Heart right ventricle (tissue), 16 donors: ENCODE measurements at places on chromosomes 16 and 17.

DNA sequence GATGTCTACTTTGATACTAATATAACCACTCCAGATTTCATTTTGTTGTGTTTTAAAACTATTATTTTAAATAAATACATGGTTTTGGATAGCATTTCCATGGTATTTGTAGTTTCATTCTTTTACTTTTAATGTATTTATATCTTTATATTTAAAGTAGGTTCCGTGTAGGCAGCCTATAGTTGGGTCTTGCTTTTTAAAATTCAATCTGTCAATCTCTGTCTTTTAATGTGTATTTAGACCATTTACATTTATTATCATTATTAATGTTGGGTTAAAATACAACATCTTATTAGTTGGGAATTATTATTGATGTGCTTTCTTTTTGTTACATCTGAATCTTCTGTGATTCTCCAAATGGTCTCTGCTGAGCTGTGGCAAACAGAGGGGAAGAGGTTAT is 412.1 kb downstream of the NPIPA7 start:
- no peak overlapping the region for H3K4me3 ChIP-seq
- no peaks in the 10 kb centered on the region for H3K4me1 ChIP-seq
- no peak for DNase-seq
- no peaks in the 10 kb centered on the region for H3K36me3 ChIP-seq

GRCh38 chr17:80116921-80117380 is 15.6 kb downstream of the GAA start:
- no peaks in the 10 kb centered on the region for H3K27me3 ChIP-seq
- no peaks in the 10 kb centered on the region for H3K36me3 ChIP-seq
- no peak overlapping the region for H3K27ac ChIP-seq
- no peak for DNase-seq

- H3K27me3 ChIP-seq, result no peaks in the 10 kb centered on the region
- no peak for DNase-seq
- H3K4me1 ChIP-seq, result no peaks in the 10 kb centered on the region
- no peak overlapping the region for H3K27ac ChIP-seq
- no peaks in the 10 kb centered on the region for H3K36me3 ChIP-seq
- no peak overlapping the region for H3K4me3 ChIP-seq
Measured at GRCh38 chr17:3798273-3799180, 2.5 kb downstream of the ITGAE start.

DNA sequence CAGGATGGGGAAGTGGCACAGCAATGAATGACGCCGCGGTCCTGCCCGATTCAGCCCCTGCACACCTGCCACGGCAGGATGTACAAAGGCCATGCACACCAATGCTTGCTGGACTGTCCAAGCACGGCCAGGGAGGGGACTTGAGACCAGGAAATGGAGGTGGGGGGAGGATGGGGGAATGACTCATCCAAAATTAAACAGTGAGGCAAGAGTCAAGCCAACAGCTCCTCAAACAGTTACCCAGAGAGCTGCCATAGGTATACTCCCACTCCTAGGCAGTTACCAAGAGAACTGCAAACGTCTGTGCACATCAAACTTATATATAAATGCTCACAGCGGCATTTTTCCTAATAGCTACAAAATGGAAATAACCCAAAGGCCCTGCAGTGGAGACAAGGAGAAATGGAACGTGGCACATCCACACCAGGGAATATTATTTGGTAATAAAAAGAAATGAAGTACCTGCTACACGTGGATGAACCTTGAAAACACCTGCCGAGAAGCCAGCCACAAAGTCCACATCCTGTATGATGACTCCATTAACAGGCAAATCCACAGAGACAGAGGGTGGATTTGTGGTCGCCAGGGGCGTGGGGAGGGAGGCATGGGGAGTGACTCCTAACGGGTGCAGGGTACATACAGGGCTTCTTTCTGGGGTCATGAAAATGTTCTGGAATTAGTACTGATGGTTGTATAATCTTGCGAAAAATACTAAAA is 54.1 kb downstream of the VAC14 start:
- no peaks in the 10 kb centered on the region for H3K27me3 ChIP-seq
- DNase-seq, result peak; percentile 79
- peaks cover 39% of the 10 kb centered on the region for H3K4me1 ChIP-seq
- no peak overlapping the region for H3K27ac ChIP-seq
- no peaks in the 10 kb centered on the region for H3K36me3 ChIP-seq

GRCh38 chr17:77107506-77108433 is 33.0 kb upstream of the SEC14L1 start:
- no peaks in the 10 kb centered on the region for H3K36me3 ChIP-seq
- no peaks in the 10 kb centered on the region for H3K27me3 ChIP-seq
- no peak overlapping the region for H3K4me3 ChIP-seq
- H3K4me1 ChIP-seq, result peaks cover 26% of the 10 kb centered on the region

GRCh38 chr17:64080174-64080618 is 49.7 kb downstream of the ERN1 start:
- peaks cover 25% of the 10 kb centered on the region for H3K4me1 ChIP-seq
- no peaks in the 10 kb centered on the region for H3K27me3 ChIP-seq
- H3K27ac ChIP-seq, result no peak overlapping the region
- no peak for DNase-seq
- no peak overlapping the region for H3K4me3 ChIP-seq

GRCh38 chr16:82063456-82064082 is 28.5 kb downstream of the HSD17B2 start:
- no peak for DNase-seq
- no peak overlapping the region for H3K27ac ChIP-seq
- H3K36me3 ChIP-seq, result no peaks in the 10 kb centered on the region
- H3K27me3 ChIP-seq, result no peaks in the 10 kb centered on the region
- H3K4me1 ChIP-seq, result no peaks in the 10 kb centered on the region

- H3K4me1 ChIP-seq, result peaks cover 31% of the 10 kb centered on the region
- H3K27ac ChIP-seq, result peak overlapping the region; percentile 35
- no peak overlapping the region for H3K4me3 ChIP-seq
- H3K36me3 ChIP-seq, result no peaks in the 10 kb centered on the region
Measured at GRCh38 chr17:66441101-66441661, 138.8 kb downstream of the PRKCA start.

DNA sequence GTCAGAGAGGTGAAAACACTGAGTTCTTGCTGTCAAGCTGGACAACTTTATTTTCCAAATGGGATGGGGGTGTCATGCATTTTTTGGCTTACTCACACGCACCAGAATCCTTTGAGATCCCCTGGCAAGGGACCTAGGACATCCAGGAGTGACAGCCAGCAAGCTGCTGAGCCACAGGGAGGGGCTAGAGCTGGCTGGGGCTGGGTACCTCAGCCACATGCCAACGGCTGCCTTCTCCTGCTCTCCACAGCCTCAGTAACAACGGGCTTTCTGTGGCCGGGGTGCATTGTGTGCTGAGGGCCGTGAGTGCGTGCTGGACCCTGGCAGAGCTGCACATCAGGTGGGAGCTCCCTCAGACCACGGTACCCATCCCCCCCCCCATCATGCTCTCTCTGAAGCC is 47.6 kb downstream of the NLRC5 start:
- DNase-seq, result no peak
- no peaks in the 10 kb centered on the region for H3K27me3 ChIP-seq
- peak overlapping the region; percentile 86 for H3K27ac ChIP-seq
- no peak overlapping the region for H3K4me3 ChIP-seq
- peaks cover 11% of the 10 kb centered on the region for H3K36me3 ChIP-seq

DNA sequence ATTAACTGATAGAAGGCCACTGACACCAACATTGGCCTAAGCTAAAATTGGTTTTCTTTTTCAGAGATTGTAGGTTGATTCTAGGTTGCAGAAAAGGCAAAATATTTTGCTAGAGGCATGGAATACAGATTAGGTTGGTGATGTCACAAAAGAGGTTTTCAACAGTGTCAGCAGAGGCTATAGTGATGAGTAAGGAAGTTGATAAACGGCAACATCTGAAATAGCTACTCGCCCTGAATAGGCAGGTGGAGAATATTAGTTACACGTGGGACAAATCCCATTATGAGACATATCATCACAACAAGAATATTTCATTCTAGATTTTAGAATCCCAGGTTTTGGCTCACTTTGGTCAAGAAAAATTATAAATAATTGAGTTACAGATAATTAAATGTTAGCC is 1.5 kb upstream of the TOM1L1 start:
- H3K27me3 ChIP-seq, result peaks cover 9% of the 10 kb centered on the region
- peaks cover 14% of the 10 kb centered on the region for H3K4me1 ChIP-seq
- no peaks in the 10 kb centered on the region for H3K36me3 ChIP-seq
- DNase-seq, result no peak
- no peak overlapping the region for H3K27ac ChIP-seq
- H3K4me3 ChIP-seq, result no peak overlapping the region

DNA sequence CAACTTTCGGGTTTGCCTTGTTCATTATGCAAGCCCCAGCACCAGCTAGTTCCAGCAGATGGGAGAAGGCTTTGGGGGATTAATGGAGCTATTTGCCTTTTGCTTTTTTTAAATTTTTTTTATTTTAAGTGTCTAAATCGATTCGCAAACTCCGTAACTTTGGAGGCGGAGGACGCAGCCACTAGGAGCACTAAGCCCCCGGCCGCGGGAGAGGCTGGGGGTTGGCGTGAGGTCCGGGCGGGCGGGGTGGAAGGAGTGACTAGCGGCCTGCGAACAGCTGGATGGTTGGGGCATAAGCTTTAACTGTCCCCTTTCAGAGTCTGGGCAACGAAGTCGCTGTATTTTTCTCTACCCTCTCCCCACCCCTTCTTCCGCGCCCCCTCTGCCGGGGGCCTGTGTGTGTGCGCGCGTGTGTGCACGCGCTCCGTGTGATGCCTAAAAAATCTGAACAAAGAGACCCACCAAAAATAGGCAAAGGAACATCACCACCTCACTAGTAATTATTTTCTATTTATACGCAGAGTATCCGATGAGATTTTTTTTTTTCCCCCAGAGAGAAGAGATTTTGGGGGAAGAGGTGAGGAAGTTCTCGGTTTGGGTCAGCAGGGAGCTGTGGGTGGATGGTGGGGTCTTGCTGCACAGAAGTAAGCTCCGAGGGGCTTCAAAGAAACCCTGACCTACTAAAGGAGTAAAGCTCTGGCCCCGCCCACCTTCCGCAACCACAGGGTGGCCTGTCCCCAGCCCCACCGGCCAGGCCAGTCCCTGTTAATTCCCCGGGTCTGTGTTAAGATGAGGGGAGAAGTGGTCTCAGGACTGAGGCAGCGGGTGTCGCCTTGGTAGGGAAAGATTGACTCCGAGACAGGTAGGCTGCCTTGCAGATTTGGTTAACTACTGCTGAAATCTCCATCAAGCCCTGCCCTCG is 2.3 kb downstream of the SHISA9 start:
- H3K4me3 ChIP-seq, result peak overlapping the region; percentile 33
- DNase-seq, result no peak
- peaks cover 78% of the 10 kb centered on the region for H3K27me3 ChIP-seq
- H3K36me3 ChIP-seq, result no peaks in the 10 kb centered on the region

GRCh38 chr17:50161911-50162288 is 3.9 kb upstream of the SGCA start:
- no peaks in the 10 kb centered on the region for H3K36me3 ChIP-seq
- no peak for DNase-seq
- H3K27me3 ChIP-seq, result no peaks in the 10 kb centered on the region
- peaks cover 14% of the 10 kb centered on the region for H3K4me1 ChIP-seq
- peak overlapping the region; percentile 63 for H3K4me3 ChIP-seq

- H3K36me3 ChIP-seq, result no peaks in the 10 kb centered on the region
- H3K27me3 ChIP-seq, result no peaks in the 10 kb centered on the region
Measured at GRCh38 chr16:11738742-11739544, 3.7 kb downstream of the TXNDC11 start.

- no peak for DNase-seq
- H3K27ac ChIP-seq, result no peak overlapping the region
- no peak overlapping the region for H3K4me3 ChIP-seq
Measured at GRCh38 chr16:86850670-86851069, 272.3 kb downstream of the FOXL1 start.

DNA sequence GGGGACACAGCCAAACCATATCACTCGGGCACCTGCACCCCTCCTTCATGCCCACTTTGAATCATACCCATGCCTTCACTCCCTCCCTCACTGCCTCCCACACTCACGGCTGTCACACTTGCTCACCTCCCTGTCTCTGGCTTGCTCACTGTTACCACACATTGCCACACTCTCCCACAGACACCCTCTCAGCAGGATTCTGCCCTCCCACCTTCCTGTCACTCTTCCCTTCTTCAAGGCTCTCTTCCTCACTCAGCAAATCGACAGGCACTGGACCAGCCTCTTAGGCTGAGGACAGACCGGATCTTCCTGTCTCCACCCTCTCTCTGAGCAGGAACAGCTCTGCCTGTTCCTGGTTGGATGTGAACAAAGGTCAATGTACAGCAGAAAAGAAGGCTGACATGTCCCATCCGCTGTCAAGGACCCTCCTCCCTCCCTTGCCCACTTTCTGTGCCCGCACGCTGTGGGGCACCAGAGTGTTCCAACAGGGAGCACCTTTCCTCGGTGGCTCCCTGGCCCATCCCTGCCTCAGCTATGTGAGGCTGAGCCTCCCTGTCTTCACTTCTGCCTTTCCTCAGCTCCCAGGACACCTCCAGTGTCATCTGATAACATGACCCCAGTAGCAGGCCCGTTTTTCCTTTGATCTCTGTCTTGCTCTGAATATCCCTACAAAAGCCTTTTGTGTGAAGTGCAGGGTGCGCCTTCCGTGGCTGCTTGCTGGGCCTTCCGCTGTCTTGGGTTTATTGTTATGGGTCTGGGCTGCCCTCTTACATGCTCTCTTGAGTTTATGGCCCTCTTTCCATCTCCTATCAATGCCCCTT is 47.0 kb downstream of the CCDC182 start:
- no peak overlapping the region for H3K4me3 ChIP-seq
- H3K4me1 ChIP-seq, result no peaks in the 10 kb centered on the region
- H3K27ac ChIP-seq, result no peak overlapping the region
- no peaks in the 10 kb centered on the region for H3K36me3 ChIP-seq
- DNase-seq, result no peak

DNA sequence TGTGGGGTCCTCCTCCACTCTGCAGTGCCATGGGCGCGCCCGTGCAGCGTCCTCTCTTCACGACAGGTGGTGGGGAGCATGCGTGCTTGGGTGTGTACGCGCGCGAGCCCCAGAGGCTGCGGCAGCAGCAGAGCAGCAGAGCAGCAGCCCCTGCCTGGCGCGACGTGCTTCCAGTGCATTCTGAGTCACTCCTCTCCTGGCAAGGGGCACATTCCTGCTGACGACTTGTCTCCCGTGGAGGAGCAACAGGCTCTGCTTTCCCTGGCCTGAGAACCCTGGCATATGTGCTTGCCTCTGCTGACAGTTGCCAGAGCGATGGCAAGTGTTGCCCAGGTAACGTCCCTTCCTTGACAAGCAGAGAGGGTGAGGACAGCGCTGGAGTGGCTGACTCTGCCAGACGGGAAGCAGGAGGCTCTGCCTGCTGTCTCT is 133.8 kb upstream of the PLCG2 start:
- H3K4me3 ChIP-seq, result no peak overlapping the region
- DNase-seq, result peak; percentile 61
- H3K36me3 ChIP-seq, result no peaks in the 10 kb centered on the region

DNA sequence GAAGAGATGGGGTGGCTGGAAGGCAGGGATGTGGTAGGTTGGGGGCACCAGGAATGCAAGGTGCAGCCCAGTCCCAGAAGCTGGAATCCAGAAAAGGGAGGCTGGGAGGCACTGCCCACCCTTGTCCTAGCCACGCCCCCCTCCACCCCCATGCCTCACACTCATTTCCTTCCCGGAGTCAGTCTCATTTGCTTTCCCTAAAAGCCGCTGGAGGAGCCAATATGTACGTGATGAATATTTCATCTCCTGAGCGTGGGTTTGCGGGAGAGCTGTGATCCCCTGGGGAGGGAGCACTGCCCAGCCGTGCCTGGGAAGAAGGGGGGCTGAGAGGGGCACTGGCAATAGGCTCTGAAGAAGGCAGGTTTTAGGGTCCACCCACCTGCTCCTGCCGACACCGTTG is 124.5 kb upstream of the LHX1 start:
- peaks cover 96% of the 10 kb centered on the region for H3K27me3 ChIP-seq
- DNase-seq, result no peak
- no peak overlapping the region for H3K4me3 ChIP-seq
- H3K36me3 ChIP-seq, result no peaks in the 10 kb centered on the region
